ENCODE measurements at places on chromosomes 4 and X. TPM values are rescaled to one million over a fixed set of nuclear protein-coding genes. Genes with fewer than 3 reads are reported as not detected.

DNA sequence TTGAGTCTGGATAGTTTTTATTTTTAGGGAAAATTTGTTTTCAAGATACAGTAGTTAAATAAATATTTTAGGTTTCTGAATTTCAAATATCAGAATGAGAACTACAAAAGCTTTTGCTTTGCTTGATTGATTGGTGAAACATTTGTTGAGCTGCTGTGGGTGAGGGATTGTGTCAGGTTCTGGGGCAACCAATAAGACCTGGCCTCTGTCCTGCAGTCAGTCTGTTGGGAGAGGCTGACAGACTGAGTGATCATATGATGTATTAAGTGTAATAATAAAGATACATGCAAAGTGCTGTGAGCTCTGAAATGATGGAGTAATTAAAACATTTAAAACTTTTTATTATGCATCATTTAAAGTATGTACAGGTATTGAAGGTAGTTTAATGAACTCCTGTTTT is 9.6 kb downstream of the KDM6A start:
- no peak for DNase-seq

DNA sequence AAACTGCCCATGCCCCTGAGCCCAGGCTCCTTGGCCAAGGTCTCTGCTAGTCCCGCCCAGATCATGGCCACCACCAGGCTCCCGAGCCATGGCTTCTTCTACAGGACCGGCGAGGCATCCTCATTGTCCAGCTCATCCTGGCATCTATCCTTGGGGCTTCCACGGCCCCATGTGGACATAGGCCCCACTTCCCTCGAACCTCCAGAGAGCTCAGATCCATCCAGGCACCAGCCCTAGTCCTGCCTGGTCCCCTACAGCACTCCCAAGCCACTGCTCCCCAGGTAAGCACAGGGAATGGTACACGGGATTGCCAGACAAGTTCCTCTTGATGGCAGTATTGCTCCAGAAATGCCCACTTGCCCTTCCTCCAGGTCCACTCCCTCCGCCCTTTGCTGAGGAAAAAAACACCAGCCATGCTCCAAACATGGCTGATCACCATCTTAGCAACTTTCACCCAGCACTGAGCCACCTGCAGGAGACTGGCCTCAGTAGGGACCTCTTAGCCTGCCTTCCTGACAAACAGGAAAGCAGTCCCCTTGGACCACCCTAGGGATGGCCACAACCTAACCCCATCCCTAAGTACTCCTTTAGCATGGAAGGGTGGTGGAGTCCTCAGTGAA is 272.1 kb upstream of the AGTR2 start:
- DNase-seq = peak; percentile 57

- no peak for DNase-seq
Measured at GRCh38 chrX:12814420-12814819, 23.2 kb downstream of the PRPS2 start.

DNA sequence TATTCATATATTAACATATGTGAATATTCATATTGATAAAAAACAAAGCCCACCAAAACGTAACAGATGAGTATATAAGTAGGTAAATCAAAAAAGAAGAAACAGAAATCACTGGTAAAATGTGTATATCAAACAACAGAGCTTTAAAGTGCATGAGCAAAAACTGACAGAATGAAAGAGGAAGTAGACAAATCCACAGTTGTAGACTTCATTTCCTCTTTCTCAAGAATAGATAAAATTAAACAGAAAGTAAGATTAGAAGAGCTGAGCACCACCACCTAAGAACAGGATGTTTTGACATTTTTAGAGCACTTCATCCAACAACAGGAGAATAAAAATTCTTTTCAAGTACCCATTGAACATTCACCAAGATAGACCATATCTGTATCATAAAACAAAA is 64.6 kb downstream of the CNKSR2 start:
- DNase-seq = no peak

DNA sequence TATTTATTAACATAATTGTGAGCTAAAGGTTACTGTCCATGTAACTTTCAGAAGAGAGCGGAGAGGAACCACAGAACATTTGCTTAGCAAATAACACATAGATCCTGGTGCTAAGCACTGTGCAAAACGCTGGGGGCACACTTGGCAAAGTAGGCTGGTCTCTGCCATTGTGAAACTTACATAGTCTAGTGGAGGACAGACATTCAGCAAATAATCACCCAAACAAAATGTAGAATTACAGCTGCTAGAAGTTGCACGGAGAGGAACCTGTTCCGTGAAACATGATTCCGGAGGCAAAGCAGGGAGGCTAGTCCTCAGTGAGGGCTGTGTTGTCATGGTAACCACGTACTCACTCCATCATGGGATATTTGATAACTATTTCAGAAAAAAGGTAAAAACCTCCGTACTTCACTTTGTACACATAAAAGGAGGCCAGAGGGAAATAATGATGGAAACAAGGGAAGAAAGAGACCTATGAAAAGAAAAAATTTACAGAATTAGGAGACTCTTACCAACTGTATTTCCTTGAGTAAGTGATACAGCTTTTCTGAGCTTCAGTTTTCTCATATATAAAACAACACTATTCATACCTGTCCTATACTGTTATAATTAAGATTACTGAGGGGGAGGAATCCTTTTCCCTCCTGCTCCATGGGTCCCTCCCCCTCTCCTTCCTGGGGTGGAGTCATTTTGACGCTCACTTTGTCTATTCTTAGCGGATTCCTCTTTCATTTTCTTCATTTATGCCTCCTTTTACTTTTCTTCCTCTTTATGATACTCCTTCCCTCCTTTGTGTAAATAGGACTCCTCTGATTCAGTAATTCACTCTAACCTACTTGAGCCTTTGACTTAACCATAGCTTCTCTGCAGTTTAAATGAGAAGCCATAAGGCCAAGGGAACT is 825 bp upstream of the RASGEF1B start:
- no peak for DNase-seq

DNA sequence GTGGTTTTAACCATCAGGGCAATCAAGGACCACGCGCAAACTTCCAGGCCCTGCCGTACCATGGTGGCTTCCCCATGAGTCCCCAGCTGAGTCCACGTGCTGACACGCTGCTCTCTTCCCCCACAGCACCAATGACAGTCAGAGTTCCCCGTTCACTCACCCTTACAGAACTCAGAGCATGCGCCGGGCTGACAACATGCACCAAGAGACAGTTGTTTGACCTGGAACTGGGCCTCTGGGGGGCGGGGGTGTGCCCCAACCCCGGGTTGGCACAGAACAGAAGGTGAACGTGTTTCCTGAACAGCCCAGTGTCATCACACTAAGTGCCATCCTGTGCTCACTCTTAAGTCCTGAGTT is 29.4 kb downstream of the IRF2 start:
- DNase-seq = no peak

DNA sequence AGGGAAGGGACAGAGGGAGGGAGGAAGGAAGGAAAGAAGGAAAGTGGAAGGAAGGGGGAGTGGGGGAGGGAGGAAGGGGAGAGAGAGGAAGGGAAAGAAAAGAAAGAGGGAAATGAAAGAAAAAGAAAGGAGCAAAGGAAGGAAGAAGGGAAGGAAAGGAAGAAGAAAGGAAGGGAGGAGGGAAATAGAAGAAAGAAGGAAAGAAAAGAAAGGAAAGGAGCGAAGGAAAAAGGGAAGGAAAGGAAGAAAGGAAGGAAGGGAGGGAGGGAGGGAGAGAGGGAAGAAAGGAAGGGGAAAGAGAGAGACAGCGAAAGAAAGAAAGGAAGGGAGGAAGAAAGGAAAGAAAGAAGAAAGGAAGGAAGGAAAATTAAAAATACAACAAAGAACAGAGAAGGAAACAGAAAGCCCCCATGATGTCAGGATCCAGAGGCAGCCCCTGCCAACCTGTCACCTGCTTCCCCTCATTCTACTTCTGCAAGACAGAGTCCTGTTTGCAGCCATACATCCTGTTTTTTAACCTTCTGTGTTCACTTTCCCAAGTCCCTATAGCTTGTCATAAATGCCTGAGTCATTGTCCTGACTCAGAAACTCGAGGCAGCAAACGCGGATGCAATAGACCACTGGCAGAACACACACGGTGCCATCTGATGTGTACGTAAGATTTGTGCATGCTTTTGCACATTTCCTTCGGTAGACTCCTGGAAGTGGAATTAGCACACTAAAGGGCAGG is 77.0 kb upstream of the C4orf50 start:
- no peak for DNase-seq

ZCCHC18 gene
- 0.79 TPM for total RNA-seq

SSX2 gene
- not detected for total RNA-seq

AP1S2 gene
- 36.8 TPM for total RNA-seq

PJA1 gene
- 34.4 TPM for total RNA-seq

RNF113A gene
- total RNA-seq = 11.7 TPM

CTBP1 gene
- total RNA-seq = 137 TPM

GALNT7 gene
- 7.6 TPM for total RNA-seq
